ENCODE measurements at places on chromosomes 7 and 10. TPM values are rescaled to one million over a fixed set of nuclear protein-coding genes. Genes with fewer than 3 reads are reported as not detected.
A peak's percentile ranks its signal among the peaks of the same experiment; 100 is the strongest.

DNA sequence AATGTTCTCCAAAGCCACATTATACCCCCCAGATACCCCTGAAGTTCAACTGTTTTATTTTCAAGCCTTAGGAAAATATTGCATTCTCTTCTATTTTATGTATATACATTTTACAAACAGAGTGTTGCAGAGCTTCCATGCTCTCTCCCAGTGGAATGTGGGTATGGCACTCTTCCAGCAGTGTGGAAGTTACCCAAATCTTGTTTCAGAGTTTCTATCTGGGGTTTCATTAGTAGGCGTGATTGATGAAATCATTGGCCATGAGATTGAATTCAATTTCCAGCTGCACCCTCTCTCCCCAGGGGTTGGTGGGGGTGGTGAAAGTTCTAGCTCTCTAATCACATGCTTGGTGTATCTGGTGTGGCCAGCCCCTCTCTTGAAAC, 350.4 kb downstream of the RPS24 start:
- DNase-seq, result no peak

- no peak for DNase-seq
Measured at GRCh38 chr10:100535338-100535714, 417 bp upstream of the HIF1AN start.

- no peak for DNase-seq
Measured at GRCh38 chr10:16996530-16996964, 133.1 kb downstream of the CUBN start.

- no peak for DNase-seq
Measured at GRCh38 chr10:71838264-71839211, 12.5 kb downstream of the PSAP start.

- no peak for DNase-seq
Measured at GRCh38 chr10:126420567-126421300, 32.5 kb upstream of the ADAM12 start.

DNA sequence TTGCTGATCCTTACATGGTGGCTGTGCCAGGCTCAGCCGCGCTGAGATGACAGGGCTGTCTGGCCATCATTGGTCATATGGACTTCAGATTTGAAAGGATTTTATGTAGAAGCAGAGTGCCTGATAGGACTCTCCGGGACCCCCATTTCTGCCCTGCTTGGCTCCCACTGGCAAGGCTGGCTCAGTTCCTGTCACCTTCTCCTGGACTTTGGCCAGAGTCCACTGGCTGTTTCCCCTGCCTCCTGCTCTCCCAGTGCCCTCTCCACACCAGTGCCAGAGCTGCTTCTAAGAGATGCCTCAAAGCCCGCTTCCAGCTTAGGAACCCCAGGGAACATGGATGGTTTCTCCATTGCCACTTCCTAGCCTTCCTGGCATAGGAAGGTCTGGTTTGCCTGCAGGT, 5.1 kb upstream of the SH2D4B start:
- DNase-seq, result no peak

GRCh38 chr7:119026391-119026790, 801.9 kb downstream of the ANKRD7 start:
- no peak for DNase-seq

- DNase-seq, result no peak
Measured at GRCh38 chr7:37987732-37988131, 67.3 kb downstream of the EPDR1 start.

- no peak for DNase-seq
Measured at GRCh38 chr7:79593866-79594301, 140.4 kb upstream of the MAGI2 start.

- peak; percentile 75 for DNase-seq
Measured at GRCh38 chr10:12041766-12042408, 722 bp downstream of the UPF2 start.

DNA sequence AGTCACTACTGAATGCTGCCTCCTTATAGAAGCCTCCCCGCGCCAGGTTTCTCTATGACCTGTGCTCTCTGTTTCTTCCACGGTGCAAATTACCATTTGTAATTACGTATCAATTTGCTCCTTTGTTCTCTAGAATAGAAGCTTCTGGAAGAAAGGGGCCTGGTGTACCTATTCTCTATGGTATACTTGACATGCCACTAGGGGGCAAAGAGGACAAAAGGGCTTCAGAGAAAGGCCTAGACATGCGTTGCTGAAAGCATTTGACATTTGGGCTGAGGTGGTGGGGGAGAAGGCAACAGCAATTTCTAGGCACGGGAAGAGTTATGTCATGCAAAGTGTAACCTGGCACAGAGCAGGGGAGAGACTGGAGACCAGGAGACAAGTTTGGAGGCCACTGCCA, 148.7 kb downstream of the WDR11 start:
- DNase-seq, result peak; percentile 2

GRCh38 chr7:142914121-142914520, 19.4 kb downstream of the TRPV5 start:
- no peak for DNase-seq

DNA sequence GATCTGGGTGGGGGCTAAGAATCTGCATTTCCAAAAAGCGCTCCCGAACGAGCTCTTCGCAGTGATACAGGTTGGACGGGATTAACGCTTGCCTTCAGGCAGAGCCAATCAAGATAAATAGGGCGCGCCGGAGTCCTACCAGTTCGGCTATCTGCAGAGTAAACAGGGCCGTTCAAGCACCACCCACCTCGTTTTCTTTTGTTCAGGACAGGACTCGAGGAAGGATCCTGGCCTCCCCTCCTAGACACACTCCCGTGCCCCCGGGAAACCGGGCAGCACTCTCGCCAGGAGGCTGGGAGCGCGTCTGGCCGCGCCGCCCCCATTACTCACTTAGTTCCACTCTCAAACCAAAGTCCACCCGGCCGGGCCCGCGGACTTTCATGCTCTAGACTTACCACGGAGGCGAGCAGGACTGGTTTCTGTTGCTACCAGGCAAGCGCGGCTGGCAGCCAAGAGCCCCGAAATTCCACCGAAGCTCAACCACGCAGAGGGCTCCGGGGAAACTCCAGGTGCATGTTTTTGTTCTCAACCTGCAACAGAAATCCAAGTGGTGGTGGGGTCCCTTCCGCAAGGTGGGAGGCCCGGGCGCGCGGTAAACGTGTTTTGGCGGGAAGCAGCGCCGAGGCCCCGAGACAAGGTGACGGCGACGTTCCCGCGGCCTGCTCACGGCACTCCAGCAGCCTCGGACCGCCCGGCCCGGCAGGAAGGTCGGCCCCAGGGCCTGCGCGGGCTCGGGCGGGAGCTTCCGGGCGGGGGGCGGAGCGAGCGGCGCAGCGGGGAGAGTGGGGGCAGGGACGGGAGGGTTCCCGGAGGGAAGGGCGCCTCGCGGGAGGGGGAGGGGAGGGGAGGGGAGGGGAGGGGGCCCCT, 12.7 kb downstream of the HNRNPF start:
- DNase-seq, result peak; percentile 83

- no peak for DNase-seq
Measured at GRCh38 chr7:28191751-28192150, 11.2 kb upstream of the JAZF1 start.

DNA sequence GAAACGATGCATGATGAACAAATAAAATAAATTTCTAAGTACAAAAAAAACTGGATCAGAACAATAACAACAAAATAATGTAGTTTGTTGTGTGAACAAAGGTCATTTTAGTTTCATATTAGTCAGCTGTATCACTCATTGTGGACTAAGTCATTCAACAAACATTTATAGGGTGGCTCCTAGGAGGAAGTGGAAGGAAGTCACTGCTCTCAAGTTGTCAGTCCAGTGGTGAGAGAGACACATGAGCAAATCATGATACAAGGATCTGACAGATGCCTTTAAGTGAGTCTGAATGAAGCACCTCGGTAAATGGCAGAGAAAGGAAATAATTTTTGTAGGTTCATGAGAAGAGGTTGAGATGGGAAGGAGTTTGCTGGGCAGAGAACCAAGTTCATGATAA, 56.8 kb downstream of the EPDR1 start:
- no peak for DNase-seq

DNA sequence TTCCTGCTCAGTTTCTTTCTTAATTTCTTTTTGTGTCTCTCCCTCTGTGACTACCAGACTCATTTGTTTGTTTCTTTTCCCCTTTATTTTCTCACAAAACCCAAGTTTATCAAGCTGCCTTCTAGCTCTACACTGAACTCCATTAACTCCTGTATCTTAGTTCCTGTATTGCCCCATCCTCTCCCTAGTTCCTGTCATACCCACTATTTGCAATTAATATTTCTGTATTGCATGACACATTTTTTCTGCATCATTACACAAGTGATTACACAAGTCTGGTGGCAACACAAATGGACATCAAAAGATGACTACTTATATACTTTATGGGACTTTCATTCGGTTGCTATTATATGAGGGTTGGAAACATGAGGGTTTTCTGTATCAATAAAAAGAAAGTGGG, 26.9 kb upstream of the OR9A4 start:
- no peak for DNase-seq

GRCh38 chr7:24475166-24475961, 97.9 kb upstream of the PALS2 start:
- no peak for DNase-seq

DNA sequence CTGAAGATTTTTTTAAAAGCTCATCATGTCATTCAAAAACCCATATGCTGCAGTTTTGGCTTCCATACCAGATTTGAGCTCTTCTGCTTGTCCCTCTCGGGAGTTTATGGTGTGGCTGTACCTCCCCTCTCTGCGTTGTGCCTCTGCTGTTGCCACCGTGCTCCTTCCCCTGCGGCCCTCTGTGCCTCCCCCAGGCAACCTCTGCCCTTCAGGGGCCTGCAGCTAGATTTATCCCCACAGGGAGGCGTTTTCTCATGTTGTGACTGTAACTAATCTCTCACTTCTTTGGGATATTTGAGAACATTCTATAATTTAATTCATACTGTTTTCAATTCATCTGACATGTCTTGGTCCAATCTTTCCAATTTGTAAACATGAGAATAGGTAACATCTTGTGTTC, 52.7 kb downstream of the TASOR2 start:
- peak; percentile 43 for DNase-seq

DNA sequence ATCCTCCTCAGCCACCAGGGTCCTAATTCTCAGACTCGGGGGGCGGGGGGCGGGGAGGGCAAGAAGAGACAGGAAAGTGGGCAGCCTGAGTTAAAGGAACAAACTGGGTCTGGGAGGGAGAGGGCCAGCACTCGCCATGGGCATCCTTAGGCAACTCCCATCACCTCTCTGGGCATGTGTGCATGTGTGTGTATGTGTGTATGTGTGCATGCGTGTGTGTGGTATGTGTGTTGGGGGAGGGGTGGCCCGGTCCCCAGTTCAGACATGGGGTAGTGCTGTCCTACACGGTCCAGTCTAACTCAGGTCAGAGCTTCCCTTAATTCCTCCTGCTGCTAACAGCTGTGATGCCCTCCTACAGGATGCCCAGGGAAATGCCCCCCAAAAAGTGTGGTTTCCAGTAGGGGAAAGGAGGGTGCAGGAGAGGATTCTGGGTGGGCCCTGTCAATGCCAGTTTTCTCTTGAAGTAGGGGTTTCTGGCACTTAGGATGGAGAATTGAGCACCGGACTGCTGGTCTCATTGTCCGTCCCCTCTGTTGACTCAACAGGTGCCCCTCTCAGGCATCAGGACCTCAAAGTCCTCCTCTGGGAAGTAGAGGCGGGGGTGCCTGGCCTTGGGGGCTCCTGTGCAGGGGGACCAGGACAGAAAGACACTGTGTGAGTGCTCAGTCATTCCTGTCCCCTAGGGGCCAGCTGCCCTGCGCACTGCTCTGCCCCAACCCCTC, 15.1 kb upstream of the ZMIZ1 start:
- no peak for DNase-seq

- no peak for DNase-seq
Measured at GRCh38 chr7:137942484-137943115, 59.3 kb downstream of the CREB3L2 start.

- no peak for DNase-seq
Measured at GRCh38 chr7:90677486-90678404, 81.6 kb downstream of the CDK14 start.

DNA sequence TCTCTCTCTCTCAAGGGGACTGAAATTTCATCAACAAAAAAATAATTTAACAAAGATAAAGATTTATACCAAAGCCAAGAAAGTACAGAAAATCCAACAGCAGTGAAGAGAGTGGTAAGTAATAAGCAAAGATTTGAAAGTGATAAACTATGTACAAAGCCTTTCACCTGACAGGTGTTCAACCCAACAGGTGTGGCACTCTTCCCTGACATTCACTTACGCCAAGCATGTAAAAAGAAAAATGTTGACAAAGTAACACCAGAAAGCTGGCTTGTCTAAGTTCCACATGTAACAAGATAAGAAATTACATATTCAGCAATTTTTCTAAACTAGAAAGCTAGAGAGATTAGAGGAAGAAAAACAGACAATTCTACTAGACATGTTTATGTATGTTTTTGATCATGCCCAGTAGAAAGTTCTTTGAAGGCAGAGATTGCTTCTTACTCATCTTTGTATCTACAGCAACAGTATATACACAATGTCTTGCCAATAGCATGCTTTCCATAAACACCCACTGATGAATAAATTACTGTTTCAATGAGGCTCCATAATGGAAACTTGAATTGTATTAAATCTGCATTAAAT, 468.5 kb downstream of the PARD3 start:
- no peak for DNase-seq

DNA sequence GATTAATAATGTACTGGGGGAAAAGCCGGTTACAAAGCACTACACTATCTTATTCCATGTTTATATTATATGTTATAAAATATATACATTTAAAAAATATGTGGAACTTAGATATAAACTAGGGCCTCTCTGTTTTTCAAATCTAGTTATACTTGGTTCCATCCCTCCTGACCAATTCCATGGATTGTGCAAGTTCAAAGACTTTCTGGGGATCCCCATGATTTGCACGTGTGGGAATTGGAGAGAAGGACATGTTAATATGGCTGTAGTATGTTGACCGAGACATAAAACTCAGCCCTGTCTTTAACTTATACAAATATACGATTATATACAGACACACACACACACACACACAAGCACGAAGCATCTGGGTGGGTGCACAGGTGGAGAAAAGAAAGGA, 18.8 kb upstream of the ECHDC3 start:
- DNase-seq, result no peak

DNA sequence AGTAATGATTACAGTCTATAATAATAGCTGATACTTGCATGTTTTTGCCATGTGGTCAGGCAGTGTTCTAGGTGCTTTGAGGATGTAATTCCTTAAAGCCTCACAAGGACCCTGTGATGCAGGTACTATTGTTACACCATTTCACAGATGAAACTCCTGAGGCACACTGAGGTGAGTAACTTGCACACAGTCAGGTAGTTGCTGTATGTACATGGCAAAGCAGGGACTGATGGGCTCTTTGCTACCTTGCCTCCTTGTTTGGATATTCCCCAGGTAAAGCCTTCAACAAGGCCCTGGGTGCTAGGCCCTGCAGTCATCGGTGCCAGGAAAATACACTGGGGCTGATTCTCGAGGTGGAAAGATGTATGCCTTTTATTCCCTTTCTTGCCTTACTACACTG, 317.5 kb downstream of the CXCL12 start:
- DNase-seq, result no peak

CFAP43 gene
- not detected for total RNA-seq

PRF1 gene
- total RNA-seq, result 5.8 TPM

TMEM196 gene
- not detected for total RNA-seq

TSPAN33 gene
- 44.8 TPM for total RNA-seq

TUBB8 gene
- not detected for total RNA-seq

CPED1 gene
- not detected for total RNA-seq

TFAM gene
- total RNA-seq, result 94.6 TPM
